IPS DF 6.9 (cell line): ENCODE measurements at places on chromosomes 1 and 21.

DNA sequence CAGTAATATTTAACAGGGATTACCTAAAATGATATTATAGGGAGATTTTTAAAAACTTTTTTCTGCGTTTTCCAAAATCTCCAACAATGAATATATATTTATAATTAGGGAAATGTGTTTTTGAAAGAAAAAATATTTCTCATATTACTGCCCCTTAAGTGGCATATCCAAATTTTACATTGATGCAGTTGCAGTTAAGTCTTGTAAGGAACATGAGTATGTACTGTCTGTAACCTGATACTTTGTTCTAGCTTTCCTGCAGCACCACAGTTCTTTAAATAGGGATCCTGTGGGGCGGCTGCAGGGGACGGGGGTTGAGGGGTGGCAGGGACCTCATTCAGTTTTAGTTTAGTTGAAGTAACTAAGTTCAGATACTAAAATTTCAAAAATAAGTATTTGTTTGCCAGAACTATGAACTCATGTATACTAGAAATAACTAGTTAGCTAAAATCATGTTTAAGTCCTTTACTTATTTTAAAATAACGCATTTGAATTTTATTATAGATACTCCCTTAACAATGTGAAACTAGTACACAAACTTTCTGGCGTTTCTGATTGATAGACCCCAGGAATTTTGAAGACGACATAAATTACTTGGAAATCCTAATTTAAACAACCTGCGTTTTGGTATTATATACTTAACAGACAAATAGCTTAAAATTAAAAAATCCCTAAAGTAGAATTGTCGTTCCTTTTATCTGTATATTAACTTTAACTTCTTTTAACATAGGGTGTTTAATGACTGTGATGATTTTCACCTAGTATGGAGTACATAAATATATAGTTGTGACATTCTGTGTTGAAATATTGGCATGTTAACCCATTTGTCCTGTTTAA is 639 bp upstream of the DNAJB4 start:
- no peak for DNase-seq

- no peak for DNase-seq
These were observed 21.8 kb downstream of the LRRC3 start for GRCh38 chr21:44477131-44477530.

DNA sequence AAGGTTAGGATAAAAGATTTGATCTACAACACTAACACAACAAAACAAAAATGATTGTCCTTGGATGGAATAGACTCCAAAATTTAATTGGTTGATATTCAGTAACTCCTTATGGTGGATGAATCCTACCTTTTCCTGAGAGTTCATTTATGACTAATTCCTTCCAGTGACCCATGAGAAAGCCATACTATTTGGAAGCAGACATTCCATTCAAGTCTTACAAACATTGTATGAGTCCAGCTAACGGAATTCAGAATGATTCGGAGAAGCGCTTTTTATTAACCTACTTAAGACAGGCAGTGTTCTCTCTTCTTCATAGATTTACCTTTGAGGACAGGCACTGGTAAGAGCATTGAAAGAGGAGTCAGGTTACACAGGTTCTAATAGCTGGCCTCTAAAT is 155.6 kb upstream of the ZNF648 start:
- DNase-seq: no peak

- peak; percentile 99 for DNase-seq
These were observed 20.2 kb downstream of the NUAK2 start for GRCh38 chr1:205301205-205301821.

DNA sequence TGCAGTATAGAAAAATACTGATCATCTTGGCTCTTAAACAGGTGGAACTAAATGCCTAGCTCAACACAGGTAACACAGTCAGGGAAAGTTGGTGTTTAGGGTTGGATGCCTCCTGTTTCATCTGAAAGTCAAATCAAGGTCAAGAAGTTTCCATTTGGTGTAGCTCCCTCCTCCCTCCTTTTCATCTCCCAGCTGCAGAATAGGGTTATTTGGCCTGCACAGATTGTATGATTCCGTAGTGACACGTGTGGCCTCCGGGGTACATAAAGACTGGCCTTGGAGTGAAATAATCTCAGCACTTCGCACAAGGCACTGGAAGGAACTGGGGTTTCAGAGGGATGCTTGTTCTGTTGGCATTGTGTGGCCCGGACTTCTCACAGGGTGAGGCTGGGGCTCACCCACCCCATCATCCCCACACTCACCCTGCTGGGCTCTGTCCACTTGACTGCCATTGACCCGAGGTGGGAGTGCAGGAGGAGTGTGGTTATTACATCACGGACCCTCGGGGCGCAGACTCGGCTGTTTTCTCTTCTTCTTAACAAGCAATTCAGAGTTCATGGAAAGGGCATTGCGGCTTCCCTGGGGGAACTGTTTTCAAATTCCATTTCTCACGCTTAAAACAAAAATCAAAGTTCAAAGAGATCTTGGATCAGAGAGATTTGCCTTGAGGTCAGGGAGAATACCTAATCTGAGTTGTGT is 18.4 kb downstream of the IGSF5 start:
- no peak for DNase-seq

DNA sequence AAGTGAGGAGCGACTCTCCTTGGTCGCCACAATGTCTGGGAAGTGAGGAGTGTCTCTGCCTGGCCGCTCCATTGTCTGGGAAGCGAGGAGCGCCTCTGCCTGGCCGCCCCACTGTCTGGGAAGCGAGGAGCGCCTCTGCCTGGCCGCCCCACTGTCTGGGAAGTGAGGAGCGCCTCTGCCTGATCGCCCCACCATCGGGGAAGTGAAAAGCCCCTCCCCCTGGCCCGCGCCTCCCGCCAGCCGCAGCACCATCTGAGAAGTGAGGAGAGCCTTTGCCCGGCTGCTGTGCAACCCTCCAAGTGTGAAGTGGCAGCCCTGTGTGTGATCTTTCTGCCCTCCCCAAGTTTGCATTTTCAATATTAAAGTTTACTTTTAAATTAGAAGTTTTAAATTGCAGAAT is 95.0 kb upstream of the PPP2R5A start:
- DNase-seq: no peak

DNA sequence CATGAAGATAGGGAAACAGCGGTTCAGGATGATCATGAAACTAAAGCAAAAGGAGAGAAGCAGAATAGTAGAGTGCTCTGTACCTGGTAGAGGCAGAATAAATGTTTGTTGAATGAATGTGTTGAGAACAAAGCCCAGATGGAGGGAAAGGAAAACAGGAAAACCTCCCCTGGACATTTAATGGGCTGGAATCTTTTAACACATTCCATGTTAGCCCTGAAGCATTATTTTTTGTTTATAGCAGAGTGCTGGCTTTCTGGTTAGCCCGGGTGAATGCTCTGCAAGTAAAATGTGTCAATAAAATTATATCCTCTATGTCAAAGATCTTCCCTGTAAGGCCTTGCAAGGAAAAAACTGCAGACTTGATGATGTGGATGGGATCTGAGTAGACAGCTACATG is 60.2 kb downstream of the ABCA4 start:
- DNase-seq: no peak

DNA sequence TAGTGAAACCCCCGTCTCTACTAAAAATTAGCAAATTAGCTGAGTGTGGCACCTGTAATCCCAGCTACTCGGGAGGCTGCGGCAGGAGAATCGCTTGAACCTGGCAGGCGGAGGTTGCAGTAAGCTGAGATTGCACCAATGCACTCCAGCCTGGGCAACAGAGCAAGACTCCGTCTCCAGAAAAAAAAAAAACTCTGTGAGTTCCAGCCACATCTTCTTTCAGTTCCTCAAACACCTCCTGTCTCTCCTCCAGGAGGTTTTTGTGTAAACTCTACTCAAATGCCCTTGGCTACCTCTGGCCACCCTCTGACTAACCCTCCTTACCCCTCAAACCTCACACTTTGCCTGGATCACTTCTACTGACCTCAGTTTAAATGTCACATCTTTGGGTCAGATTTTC is 38.1 kb downstream of the RCSD1 start:
- DNase-seq: no peak

- no peak for DNase-seq
These were observed 29.1 kb upstream of the NEK2 start for GRCh38 chr1:211704543-211704942.

- no peak for DNase-seq
These were observed 107.6 kb downstream of the BCAR3 start for GRCh38 chr1:93573940-93574469.

DNA sequence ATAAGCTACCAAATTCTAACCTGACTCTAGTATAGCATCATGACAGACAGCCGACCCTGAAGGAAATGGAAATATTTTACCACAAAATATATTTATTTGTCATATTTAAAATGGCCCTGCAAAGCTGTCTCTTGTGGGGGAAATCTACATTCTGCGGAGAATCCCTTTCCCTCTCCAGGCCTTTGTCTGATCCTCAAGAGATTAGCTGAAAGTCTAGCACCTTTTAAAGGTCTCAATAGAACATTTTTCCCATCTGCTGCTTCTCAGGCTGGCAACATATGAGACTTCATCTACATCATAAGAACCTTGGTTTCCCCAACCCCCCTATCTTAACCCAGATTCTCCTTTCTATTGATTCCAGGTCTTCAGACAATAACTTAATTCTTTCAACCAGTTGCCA is 1.7 kb upstream of the OR11L1 start:
- no peak for DNase-seq

- DNase-seq: no peak
These were observed 28.9 kb upstream of the ADAM30 start for GRCh38 chr1:119924948-119925898.

DNA sequence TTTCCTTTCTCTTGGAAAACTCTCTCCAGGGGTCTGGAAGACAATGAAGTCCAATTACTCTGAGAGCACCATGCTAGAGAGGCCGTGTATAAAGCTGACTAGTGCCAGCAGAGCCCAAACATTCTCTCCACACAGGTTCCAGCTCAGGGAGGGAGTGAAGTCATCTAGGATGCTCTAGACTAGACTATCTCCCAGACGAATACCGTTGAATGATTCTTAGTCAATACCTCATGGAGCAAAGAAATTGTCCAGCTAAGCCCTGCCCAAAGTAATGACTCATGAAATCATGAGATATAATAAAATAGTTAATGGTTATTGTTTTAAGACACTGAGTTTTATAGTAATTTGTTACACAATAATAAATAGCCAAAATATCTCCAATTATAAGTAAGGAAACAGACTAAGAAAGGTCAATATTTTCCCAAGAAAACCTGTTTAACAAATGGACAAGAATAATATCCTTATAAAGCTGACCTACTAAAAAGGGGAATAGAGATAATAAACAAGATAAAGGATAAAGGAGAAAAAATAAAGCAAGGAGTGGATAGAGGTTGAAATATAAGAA is 163.9 kb upstream of the LRRC7 start:
- no peak for DNase-seq

GRCh38 chr1:29349871-29350491 is 113.7 kb downstream of the PTPRU start:
- no peak for DNase-seq

DNA sequence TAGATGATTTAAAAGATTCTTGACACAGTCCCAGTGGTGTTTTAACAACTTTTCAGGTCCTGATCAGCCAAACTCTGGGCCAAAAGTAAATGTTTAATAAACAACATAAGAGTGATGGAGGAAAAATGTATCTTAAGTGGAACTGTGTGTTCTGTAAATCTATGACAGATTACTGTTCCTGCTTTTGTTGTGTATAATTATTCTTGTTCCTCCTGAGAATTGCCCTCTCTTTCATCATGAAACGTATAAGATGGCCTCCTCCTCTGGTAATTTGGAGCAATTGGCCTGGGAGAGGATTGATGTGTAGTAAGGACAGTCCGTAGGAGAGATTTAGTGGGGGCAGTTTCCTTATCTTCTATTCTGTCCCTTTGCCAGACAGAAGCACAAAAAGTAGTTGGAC is 34.5 kb downstream of the GALNT2 start:
- no peak for DNase-seq

GRCh38 chr1:71565262-71565661 is 484.4 kb upstream of the ZRANB2 start:
- DNase-seq: no peak

- DNase-seq: no peak
These were observed 5.0 kb downstream of the WNT3A start for GRCh38 chr1:228011721-228012311.

- no peak for DNase-seq
These were observed 34.3 kb upstream of the SYCP1 start for GRCh38 chr1:114820392-114820791.

DNA sequence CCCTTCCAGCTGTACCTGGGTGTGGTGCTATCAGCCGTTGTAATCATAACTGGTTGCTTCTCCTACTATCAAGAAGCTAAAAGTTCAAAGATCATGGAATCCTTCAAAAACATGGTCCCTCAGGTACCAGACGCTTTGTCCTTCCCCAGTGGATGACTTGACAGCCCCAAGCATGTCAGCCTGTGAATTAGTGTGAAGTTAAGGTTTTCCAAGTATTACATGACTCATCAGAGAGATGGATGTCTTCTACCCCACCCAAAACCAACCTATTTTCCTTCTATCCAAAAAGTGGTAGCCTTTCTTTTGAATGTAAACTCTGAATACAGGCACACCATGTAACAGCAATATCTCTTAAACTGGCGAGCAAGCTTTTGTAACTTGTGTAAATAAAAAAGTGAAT is 15.1 kb downstream of the ATP1A1 start:
- no peak for DNase-seq

- no peak for DNase-seq
These were observed 132.5 kb upstream of the NFIA start for GRCh38 chr1:60949826-60950197.

- DNase-seq: no peak
These were observed 14.9 kb downstream of the MAP3K7CL start for GRCh38 chr21:29145354-29145782.

DNA sequence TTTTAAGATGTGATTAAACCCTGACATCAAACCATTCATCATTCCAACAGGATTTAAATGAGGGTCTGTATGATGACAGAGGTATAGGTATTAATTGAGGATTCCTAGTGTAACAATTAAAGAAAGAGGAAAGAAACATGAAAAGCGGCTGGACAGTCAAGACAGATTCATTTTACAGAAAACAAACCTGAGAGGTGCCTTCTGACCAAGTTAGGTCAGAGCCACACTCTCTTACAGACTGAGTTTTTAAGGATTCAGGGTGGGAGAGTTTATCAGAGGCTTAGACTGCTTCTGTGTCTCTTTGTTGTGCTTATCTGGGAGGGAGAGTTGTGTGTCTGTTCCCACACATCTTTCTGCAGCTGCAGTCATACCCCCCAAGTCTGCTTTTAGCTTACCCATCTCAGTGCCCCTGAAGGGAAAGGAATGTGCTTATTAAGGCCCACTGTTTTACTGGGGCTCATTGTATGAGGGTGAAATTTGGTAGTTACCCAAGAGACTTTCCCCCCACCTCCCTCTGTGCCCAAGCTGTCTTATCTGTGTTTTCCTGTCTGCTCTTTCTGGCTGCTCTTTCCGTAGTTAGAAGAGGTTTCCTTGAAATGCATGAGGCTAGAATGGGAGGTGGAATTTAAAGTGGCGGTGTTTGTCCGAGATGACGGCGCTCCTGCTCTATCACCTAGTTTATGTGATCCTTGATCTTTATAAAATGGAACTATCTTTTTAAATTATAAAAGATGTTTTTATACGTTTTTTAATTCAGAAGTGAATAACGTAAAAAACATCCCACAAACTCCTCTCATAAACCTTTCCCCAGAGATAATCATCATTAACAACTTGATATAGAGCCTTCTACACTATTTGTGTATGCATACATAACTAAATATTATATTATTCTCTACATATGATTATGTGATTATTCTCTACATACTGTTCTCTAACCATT is 96.0 kb upstream of the TNFSF4 start:
- no peak for DNase-seq
